NCI-H1436 treated with DMSO at 0.1 percent for 48 hours (cell line): ENCODE measurements at places on chromosomes 7 and 10.

DNA sequence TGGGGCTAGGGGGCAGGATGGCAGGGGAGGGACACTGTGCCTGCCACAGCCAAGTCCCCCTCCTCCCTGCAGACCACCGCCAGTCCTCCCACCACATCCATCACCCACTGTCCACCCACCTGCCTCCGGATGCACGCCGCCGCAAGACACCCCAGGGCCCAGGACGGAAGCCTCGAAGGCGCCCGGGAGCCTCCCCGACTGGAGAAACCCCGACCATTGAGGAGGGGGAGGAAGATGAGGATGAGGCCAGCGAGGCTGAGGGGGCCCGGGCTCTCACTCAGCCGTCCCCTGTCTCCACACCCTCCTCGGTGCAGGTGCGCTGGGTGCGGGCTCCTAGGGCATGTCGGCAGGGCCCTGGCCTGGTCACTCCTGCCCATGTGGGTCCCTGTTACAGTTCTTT, 5.1 kb downstream of the SLC4A2 start:
- no peak for DNase-seq

DNA sequence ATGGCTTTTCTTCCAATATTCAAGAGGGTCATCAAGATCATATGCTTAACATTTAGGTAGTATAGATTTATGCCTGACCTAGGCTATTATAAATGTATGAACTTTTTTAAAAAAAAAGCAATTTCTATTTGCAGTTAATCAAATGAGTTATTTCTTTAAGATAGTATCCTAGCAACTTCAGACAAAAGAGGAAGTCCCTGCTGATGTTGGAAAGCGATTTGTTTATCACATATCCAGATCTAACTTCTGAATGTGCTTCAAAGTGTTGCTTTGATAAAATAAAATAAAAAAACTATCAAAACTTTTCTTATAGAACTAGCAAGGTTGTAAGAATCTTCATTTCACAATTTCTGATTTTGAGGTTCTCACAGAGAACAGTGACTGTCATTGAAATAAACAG, 401.9 kb upstream of the PHF14 start:
- DNase-seq = no peak

GRCh38 chr7:68980011-68980410, 618.3 kb upstream of the AUTS2 start:
- DNase-seq = no peak

- no peak for DNase-seq
Observed at GRCh38 chr7:135160098-135160857, 10.2 kb downstream of the CYREN start.

DNA sequence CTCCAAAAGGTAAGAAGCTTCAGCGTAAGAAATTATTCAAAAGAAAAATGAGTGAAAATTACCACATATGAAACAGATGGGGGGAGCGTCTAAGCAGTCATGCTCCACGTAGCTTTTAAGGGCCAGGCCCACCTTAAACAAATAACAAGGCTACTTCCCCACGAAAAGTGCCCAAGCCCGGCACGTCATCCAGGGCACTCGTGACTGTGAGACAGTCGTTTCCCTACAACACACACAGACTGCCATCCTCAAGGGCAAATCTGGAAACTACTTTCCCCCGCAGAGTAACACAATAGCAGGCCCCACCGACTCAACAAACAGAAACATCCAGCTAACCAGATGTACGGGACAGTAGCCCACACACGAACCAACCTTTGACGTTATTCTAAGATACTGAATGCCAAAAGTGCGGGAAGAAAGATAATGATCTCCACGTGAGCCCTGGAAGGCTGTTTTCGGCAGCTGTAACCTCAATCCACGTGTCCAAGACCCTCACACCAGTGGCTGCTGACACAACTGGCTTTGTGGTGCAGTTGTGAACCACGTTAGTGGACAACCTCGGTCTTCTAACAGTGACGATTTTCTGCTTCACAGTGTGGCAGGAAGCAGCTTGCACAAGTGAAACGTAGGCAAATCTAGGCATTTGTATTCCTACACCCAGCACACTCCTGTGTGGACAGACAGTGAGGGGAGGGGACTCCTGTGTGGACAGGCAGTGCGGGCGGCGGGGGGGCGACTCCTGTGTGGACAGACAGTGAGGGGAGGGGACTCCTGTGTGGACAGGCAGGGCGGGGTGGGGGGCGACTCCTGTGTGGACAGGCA, 251.7 kb downstream of the ZMYND11 start:
- no peak for DNase-seq

DNA sequence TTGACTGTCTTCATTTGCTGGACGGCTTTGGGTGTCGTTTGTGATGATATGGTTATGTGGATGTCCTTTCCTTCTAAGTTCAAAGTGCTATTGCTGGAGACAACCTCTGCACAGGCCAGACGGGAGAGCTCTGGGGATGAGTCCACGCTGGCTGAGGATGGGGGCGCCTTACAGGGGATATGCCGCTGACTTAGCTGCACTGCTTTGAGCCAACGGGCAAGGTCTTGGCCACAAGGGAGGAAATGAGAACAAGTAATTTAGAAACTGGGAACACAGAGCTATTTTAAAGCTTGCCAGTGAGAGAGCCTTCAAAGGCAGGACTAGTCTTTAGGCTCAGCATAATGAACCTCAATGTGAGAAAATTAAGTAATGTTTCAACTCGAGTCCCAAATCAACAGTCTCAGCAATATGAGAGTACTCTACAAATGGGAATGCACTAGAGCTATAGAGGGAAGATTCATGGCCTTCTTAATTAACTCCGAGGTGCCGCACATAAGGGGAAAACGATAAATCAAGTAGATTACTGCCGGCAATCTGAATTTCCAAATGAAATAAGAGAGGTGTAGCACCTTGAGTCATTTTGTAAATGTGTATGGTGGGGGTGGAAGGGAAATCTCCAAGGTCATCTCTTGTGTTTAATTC, 209.3 kb downstream of the JAZF1 start:
- DNase-seq = no peak

GRCh38 chr7:138008019-138008587, 6.2 kb upstream of the CREB3L2 start:
- DNase-seq = no peak

GRCh38 chr7:39433550-39433949, 132.7 kb upstream of the YAE1 start:
- no peak for DNase-seq

- no peak for DNase-seq
Observed at GRCh38 chr10:76119036-76119435, 687.6 kb downstream of the LRMDA start.
